ENCODE measurements at places on chromosomes 6 and 20. TPM values are rescaled to one million over a fixed set of nuclear protein-coding genes. Genes with fewer than 3 reads are reported as not detected.

The MYLK2 gene
- 0.76 TPM for total RNA-seq

The NINL gene
- total RNA-seq: 6.0 TPM

The YTHDF1 gene
- total RNA-seq: 27.2 TPM

The EYS gene
- not detected for total RNA-seq

The SNAP91 gene
- total RNA-seq: not detected

The DYNLT2 gene
- total RNA-seq: 0.63 TPM

The AKAP12 gene
- 137 TPM for total RNA-seq

The LTB gene
- total RNA-seq: 2.0 TPM

The FERMT1 gene
- 5.6 TPM for total RNA-seq

The HSPA12B gene
- not detected for total RNA-seq

The NCOA6 gene
- total RNA-seq: 9.9 TPM

The NTSR1 gene
- total RNA-seq: not detected

The MOCS1 gene
- total RNA-seq: 10.9 TPM

The MAS1 gene
- not detected for total RNA-seq

The ULBP3 gene
- 17.2 TPM for total RNA-seq

The FAM217A gene
- total RNA-seq: not detected

The PI3 gene
- total RNA-seq: not detected

The ARG1 gene
- total RNA-seq: not detected

The TREML1 gene
- not detected for total RNA-seq

The ACTR5 gene
- total RNA-seq: 7.5 TPM

The GTSF1L gene
- not detected for total RNA-seq

The NKX2-2 gene
- total RNA-seq: not detected

The KCNK15 gene
- 1.8 TPM for total RNA-seq

The C20orf204 gene
- total RNA-seq: not detected

The GSTA3 gene
- total RNA-seq: not detected

Measured in mesangial cell (primary cell).